Fibroblast of the aortic adventitia (primary cell): ENCODE measurements at places on chromosomes 11 and 22. TPM values are rescaled to one million over a fixed set of nuclear protein-coding genes. Genes with fewer than 3 reads are reported as not detected.

Gene RELA
- total RNA-seq = 10.2 and 39.5 TPM in 2 replicates

Gene CCDC87
- 0.45 and 1.1 TPM in 2 replicates for total RNA-seq

Gene KLHDC7B
- 1.1 and 2.4 TPM in 2 replicates for total RNA-seq

Gene MUC5AC
- total RNA-seq = under 0.01 TPM in 1 of 2 replicates, not detected in the other

Gene NPTXR
- total RNA-seq = 1.3 and 2.0 TPM in 2 replicates

Gene ZBTB16
- 0.27 and 0.41 TPM in 2 replicates for total RNA-seq

Gene GGTLC3
- not detected in 2 replicates for total RNA-seq

Gene APOBEC3H
- total RNA-seq = 0.45 TPM in 1 of 2 replicates, not detected in the other

Gene F2
- total RNA-seq = not detected in 2 replicates

Gene P2RY6
- 1.2 TPM in 1 of 2 replicates, not detected in the other for total RNA-seq

Gene DTX4
- total RNA-seq = 0.18 and 0.57 TPM in 2 replicates

Gene HORMAD2
- total RNA-seq = not detected in 2 replicates

DNA sequence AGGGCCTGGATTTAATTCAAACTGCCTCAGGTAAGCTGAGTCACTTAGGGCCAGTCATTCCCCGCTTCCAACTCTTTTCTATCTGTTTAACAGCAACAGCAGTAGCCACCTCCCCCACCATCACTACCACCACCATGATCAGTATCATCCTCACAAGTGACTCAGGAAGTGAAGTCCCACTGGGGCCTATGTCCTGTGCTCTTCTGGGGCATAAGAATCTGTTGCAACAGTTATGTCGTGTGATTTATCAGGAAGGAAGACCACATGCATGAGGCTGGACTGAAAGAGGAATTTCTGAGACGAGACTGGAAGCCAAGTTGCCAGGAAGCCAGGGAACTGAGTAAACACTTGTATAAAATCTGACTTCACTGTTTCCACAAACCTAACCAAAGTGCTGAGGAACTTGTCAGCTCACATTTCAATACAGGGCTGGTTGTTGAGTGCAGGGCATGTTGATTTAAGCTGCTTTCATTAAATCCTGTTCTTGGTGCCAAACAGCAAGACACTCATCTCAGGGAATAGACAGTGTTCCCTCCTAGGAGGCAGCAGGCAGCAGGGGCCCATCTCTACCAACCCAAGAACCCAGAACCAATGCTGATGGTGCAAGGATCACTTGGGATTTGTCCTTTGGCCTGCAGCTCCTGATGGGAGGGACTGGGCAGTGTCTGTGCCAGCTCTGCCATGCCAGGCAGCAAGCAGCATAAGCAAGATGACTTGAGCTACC, 226.7 kb upstream of the NARS2 start:
- DNase-seq = peak; percentile 97

GRCh38 chr11:115873813-115874212, 369.6 kb upstream of the CADM1 start:
- DNase-seq = no peak

DNA sequence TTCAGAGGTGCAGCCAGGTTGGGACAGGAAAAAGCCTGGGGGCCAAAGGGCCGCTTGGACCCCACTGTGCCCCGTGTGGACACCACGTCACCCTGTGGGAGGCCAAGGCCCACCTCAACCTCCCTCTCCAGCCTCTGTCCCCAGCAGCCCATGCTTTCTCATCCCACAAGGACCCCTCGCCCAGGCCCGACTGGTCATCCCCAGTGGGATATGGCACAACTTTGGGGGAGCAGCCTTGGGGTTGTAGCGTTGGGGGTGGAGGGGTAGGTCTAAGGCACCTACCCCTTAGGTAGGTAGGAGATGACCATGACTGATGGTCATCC, 44.0 kb downstream of the IGF2 start:
- no peak for DNase-seq

DNA sequence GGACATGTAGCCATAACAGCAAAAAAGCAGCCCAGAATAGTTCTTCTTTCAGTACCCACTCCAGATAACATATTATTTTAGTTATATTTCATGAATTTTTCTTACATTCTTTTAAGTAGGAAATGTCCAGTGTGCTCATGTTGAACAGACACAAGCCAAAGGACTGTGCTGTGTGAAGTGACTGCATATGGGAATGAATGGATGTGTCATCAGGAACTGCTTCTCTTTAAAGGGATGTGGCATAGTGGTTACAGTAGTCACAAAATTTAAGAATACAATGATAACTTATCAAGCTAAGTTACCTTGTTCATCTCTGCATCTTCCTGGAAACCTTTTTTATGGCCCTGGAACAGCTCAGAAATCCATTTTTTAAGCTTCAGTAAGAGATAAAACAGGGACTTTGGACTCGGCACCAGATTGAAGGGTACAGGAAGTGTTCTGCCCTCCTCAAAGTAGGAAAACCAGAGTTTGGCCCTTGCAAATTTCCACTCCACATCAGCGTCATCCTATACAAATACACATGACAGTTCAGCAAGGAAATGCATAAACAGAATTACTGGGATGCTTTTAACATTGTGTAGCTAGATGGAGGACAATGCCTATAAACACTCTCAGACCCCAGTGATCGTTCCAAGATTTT, 112.8 kb downstream of the TRPC6 start:
- DNase-seq = no peak

DNA sequence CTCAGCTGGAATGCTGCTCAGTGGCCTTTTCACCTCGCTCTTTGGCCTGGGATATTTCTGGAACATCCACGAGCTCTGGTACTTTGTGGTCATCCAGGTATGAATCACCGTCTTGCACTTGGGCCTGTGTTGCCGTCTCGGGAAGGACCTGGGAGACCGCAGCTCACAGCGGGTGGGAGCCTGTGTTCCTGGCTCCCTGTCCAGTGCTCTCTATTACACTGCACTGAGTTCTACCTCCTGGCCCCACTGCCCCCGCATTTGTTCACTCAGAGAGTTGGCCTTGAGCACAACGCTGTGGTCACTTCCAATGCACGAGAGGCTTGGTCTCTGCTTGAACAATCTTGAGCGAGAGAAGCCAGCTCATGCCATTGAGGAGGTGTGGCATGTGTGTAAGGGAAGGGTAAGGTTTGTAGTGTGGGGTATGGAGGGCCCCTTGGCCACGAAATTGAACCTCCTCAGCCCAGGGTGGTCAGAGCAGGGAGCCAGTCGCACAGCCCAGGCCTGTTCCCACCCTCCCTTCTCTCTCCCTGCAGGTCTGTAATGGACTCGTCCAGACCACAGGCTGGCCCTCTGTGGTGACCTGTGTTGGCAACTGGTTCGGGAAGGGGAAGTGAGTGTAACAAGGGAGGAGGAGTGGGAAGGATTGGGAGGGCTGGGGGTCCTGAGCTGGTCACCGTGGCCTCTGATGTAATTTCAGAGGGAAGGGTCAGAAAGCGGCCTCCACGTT, 16.2 kb downstream of the SLC37A2 start:
- no peak for DNase-seq

GRCh38 chr11:61587541-61587941, 6.7 kb upstream of the SYT7 start:
- peak; percentile 58 for DNase-seq

GRCh38 chr22:49536571-49537131, 291.0 kb downstream of the BRD1 start:
- no peak for DNase-seq

DNA sequence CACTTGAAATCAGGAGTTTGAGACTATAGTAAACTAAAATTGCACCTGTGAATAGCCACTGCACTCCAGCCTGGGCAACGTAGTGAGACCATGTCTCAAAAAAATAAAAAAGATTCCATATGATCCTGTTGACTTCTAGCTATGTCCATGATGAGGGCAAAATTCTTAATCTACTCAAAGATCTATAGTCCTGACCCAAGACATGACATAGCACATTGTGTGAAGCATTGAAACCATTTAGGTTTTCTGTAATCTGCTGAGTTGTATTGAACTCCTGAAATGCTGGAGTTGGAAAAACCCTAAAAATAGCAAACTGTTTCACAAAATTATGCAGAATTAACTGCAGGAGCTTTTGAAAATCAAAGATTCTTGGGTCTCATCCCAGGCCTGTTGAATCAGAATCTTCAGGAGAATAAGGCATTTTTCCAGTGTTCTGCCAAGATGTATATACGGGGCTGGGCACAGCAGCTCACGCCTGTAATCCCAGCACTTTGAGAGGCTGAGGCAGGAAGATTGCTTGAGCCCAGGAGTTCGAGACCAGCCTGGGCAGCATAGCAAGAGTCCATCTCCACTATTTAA, 29.8 kb upstream of the LDHA start:
- peak; percentile 43 for DNase-seq

- DNase-seq = no peak
Observed at GRCh38 chr22:48440673-48441552, 1386.8 kb downstream of the BRD1 start.

DNA sequence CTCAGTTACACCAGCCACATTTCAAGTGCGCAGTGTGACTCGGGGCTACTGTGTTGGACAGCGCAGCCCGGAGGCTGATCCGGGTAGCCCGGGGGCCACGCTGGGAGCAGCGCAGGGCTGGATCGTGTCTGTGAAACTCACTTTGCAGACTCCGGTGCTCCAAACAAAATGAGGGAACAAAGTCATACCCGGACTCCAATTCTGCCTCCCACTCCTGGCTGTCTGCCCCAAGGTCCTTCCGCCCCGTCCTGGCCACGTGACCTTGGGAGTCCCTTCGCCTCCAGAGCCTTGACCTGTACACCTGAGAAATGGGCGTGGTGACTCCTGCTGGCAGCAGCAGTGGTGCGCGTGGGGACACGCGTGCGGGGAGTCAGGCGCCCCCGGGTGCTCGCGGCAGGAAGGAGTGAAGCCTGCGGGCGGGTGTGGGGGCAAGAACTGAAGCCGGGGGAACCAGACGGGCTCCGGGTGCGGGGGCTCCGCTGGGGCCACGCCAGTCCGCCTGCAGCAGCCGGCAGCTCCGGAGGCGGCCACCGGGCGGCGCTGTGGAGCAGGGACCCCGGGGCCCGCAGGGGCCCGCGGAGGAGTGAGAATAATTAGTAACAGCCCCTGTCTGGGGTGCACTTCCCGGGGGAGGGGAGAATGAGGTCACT, 42.4 kb downstream of the KCNJ4 start:
- no peak for DNase-seq

DNA sequence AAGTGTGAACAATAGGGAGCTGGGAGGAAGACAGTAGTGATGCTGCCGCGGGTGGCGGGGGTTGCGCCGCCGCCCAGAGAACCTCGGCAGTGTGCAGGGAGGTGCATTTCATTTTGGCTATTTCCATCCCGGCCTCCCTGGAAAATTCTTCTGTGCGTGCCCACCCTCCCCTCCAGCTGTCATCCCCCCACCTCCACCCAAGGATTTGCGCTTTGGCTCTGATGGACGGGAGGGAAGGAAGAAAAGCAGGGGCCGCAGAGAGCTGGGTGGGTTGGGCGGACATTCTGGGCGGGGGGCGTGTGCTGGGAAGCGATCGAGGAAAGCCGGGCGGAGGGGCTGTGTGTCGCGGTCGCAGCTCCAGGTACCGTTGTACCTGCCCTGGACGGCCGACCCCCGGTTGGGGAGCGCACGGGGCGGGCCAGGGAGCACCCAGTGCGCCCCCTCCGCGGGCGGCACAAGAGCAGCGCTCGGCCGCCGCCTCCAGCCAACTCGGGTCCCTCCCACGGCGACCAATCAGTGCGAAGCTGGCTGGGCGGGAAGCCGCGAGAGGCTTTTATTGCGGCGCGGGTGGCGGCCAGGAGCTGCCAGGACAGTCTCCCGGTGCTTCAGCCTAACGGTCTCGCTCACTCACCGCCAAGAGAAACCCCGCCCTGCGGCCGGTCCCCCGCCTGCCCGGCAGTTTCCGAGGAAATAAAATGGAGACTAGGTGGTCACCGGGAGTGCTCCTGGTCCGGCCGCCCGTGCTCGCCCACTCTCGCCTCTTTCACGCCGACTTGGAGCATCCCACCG, 1.6 kb downstream of the NCAM1 start:
- no peak for DNase-seq

- DNase-seq = peak; percentile 41
Observed at GRCh38 chr11:34234086-34234740, 123.6 kb downstream of the ABTB2 start.

DNA sequence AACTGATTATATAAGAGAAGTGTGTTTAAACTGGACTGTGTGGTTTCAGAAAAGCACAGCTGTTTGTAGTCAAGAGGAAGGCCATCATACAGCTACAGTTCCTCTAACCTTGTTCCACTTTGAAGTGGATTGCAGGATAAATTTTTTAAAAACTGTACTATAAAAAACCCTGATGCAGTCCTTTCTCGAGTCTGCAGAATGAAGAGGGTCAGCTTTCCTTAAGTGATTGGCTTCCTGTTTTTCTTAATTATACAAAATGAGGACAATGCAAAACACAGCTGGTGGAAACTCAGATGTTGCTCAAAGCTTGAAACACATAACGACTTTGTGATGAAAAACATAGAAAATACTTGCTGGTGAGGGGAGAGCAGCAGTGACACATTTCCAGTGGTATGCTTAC, 1060.5 kb downstream of the DLG2 start:
- DNase-seq = no peak

- no peak for DNase-seq
Observed at GRCh38 chr11:9367551-9367950, 16.9 kb upstream of the IPO7 start.

DNA sequence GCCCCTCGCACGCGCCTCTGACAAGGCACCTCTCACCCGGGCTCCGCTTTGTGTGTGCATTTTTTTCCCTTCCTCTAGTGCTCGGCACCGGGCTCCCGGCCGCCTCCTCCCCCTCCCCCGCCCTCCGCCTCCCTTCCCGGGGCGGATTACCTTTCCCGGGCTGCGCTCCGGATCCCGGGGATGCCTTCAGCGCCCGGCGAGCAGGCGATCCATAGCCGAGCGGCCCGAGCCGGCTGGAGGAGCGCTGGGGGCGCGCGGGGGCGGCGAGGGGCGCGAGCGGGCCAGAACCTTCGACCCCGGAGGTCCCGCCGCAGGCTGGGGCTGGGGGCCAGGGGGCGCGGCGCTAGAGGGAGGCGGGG, 282 bp downstream of the MPPED2 start:
- DNase-seq = no peak

DNA sequence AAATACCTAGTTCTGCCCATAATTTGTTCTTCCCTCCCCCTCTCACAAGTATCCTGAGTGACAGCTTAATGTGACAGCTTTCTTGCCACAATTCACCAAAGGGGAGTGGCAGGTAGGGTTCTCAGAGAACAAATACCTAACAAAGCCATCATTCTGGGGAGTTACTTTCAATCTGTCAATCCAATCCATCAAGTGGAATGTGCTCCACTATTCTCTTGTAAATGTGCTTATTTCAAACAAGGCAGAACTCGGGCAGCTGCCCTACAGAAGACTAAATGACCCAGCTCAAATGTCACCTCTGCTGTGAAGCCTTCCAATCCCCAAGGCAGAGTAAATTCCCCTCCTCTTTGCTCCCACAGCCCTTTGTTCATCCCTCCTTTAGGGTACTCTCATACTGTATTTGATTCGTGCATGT, 27.8 kb downstream of the LGR4 start:
- no peak for DNase-seq

- no peak for DNase-seq
Observed at GRCh38 chr11:103332409-103332808, 223.2 kb downstream of the DYNC2H1 start.

DNA sequence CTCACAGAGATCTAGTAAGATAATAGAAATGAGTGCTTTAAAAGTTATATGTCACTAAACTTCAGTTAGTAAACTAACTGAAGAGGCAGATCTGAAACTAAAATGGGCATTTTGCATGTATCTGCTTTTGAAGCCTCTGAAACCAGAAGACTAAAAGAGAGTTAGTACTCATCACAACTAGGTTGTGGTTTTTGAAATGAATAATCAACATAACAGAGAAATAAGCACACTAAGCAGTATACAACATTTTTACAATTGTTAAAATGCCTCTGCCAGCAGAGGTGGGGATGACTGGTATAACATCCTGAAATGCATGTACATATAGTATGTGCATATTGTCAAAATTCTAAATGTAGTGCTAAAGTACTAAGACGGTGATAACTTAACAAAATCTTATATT, 564.5 kb downstream of the DLG2 start:
- DNase-seq = no peak
